ENCODE measurements at places on chromosomes 12 and 14.

- no peak for DNase-seq
These were observed 938 bp downstream of the RALGAPA1 start for GRCh38 chr14:35808076-35808637.

DNA sequence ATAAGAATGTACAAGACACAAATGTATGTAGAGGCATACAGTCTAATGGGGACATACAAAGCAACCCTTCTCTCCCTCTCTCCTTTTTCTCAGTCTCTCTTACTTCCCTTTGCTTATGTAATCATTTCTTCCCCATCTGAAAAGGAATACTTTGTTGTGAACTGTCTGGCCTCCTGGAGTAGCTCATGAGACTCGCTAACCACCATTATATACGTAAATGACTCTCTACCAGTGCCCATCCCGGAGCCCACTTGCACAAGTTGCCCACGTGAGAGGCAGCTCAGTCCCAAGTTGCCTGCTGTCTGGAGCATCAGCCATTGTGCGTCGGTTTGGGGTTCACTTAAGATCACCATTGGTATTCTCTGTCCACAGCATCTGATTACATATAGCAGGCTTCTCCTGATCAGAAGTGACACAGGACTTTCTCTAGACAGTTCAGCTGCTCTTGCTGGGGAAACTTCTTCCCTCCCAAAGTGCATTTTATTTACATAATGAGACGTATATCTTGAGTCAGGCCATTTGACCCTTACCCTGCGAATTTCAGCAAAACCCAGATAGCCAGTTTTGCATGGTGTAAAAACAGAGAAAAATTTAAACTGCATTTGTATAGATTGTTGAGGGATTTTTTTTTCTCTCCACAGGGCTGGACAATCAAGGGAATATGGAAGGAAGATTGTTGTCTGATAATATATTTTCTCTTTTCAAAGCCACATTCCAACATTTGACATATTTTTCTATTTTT is 220.7 kb upstream of the EGLN3 start:
- no peak for DNase-seq

DNA sequence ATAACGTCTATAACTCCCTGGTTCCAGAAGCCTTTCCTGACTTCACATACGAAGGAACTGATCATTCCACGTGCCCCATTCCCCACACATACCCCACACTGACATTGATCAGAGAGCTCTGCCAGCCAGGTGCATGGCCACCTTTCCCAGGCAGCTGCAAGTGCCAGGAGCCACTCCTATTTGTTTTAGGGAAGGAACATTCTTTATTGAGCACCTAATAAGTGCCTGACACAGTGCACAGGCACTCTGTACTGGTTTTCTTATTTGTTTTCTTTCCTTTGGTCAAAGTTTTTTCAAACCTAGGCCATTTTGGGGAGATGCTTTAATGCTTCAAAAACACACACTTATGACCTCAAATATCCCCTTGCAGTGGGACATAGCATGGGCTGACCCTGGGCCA is 50.0 kb downstream of the PITPNM2 start:
- DNase-seq, result no peak

- DNase-seq, result no peak
These were observed 72.7 kb downstream of the DNAH10 start for GRCh38 chr12:123834845-123835244.

DNA sequence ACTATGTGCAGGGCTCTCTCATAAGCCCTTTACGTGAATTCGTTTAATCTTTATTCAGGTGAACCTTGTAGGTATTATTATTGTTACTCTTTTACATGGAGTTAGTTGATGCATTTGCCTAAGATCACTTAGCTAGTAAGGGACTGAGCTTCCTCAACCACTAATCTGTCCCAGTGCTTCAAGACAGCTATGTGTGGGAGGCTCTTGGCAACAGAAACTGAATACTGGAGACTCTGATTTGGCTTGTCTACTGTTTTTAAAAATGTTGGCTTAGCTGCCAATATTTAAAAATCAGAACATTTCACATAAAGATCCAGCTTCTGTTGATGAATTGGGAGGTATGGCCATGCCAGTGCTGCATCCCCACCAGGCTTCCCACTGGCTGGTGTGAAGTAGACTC is 6.8 kb downstream of the KNTC1 start:
- DNase-seq, result no peak
